ENCODE measurements at places on chromosomes 4 and X.

DNA sequence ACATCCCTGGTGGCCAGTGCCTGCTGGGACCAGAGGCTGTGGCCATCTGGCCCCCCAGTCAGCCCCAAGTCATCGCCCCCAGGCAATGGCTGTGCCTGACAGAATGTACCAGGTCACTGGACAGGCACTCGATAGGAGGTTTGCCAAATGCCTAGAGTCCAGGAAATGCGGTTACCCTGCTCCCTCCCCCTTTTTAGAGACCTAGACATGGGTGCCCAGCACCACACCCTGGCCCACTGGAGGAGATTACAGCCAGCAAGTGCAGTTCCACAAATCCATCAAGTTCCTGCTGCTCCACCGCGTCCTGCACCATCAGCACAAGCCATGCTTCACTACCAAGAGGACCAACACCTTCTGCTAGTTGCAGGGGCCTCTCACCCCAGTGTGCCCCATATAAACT lies 16.2 kb upstream of the ZFX start:
- DNase-seq = no peak

DNA sequence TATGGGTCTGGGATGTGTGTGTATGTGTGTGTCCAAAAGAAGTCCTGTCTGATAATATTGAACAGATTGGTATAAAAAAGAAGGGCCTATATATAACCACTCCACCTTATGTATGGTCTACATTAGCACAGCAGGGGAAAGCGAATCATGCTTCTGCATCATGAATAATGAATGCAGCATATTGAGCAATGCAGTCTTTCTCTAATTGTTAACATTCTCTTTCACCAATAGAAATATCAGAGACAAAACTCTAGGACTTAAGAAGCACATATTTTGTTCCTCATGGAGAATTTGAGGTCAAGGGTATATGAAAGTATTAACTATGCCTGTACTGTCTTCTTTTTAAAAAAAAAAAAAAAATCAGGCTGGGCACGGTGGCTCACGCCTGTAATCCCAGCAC lies 264.3 kb upstream of the NOCT start:
- DNase-seq = no peak

DNA sequence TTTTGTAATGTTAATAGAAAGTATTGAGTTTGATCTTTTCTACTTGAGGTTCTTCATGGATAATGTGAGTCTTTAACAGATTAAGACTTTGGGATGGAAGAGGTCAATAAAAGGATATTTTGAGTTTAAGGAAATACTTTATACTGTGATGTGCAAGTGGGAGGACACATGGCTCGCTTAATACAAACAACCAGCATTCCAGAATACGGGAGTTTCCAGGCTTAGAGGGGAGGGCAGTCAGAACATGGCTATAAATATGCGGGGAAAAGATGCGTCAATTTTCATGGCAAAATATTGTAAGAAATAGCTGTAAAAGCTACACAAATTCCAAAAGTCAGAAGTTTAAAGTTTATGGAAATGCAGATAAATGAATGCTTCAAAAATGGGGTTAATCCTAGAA lies 192.3 kb downstream of the AASDH start:
- DNase-seq = no peak

- no peak for DNase-seq
These were observed 28.8 kb upstream of the SETD7 start for GRCh38 chr4:139584784-139585183.

DNA sequence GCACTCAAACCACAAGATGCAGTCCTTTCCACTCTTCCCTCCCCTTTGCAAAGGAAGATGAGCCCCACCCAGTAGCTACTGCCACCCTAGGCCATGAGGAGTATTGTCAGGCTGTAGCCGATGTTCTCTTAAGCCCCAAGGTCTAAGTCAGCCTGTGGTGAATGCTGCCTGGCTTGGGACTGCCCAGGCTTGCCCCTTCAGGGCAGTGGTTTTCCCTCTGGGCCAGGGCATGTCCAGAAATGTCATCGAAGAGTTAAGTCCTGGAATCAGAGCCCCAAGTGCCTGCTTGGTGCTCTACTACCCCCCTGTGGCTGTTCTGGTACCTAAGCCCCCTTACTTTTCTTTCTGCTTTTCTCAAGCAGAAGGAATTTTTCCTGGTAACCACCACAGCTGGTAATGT lies 11.8 kb upstream of the PGK1 start:
- DNase-seq = no peak

GRCh38 chr4:8130346-8131066 lies 28.1 kb downstream of the ABLIM2 start:
- DNase-seq = no peak

GRCh38 chr4:118957722-118958445 lies 69.2 kb downstream of the SYNPO2 start:
- DNase-seq = no peak

DNA sequence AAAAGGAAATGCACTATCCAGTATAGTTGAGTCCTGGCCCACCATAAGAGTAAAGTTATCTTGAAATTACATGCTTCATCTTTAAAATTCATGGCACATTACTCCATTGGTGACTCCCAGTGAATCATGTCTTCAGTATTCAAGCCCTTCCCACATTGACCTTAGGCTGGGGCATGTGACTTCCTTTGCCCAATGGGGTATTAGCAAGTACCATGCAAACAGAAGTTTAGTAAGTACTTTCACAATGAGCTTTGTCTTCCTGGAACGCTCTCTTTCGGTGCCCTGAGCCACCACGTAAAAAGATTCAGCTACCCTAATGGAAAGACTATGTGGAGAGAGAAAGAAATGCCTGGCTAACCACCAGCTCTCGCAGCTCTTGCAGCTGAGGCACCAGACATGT lies 235.4 kb downstream of the HNRNPD start:
- no peak for DNase-seq

- DNase-seq = no peak
These were observed 268.9 kb downstream of the ASMT start for GRCh38 chrX:1883772-1884171.

DNA sequence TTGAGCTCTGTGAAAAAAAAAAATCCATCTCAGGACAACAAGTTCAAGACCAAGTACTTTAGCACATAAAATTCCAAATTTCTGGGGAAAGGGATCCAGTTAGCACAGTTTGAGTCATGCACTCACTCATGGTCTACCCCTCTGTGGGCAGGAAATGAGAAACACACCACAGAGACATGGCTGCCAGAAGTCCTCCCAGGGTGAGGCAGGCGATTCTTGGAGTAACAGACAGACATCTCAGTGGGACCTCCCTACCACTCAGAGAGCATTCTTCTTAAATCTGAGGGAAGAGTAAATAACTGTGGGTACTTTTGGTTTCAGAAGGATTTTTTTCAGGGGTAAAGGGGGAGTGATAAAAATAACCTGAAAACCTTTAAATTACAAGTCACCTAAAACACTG lies 14.1 kb downstream of the CXCL1 start:
- no peak for DNase-seq

- no peak for DNase-seq
These were observed 28.9 kb upstream of the WDFY3 start for GRCh38 chr4:84995386-84995785.

DNA sequence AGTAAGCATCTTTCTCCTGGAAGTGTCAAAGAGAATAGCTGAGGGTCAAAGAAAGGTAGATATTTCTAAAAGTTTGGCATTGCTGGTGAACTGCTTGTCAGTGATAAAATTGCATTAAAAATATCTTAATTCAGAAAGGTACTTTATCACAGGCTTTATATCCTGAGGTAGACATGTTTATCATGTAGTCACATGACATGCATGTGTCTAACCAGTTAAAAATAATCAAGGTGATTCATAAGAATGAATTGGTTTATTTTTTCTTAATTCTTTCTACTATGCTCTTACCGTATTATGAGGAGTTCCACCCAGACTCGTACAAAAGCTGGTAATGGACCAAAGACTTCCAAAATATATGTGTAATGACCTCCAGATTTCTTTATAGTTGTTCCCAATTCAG lies 6.1 kb downstream of the SLC7A11 start:
- DNase-seq = no peak

DNA sequence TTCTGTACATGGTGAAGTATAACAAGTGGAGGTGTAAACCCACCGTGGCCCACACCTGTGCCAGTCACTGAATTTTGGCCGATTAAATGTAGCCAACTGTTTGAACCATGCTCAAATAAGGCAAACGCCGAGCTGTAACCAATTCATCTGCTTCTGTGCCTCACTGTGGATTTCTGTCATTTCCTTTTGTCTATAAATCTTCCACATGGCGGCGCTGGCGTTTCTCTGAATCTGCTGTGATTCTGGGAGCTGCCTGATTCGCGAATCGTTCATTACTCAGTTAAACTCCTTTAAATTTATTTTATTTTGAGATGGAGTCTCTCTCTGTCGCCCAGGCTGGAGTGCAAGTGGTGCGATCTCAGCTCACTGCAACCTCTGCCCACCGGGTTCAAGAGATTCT lies 19.2 kb downstream of the SUPT20HL2 start:
- DNase-seq = no peak

DNA sequence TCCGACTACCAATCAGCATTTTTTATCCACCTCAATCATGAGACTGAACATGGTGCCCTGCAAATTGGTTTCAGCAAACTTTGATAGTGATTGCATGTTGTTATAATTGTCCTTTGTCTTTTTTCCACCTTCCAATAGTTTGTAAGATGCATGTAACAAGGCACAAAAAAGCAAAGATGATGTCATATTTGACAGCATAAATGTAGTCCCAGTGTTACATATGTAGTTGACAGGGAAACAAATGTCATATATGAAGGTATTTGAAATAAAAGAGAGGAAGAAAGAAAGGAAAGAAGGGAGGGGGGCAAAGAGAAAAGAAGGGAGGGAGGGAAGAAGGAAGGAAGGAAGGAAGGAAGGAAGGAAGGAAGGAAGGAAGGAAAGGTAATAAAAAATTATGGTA lies 441.7 kb upstream of the CPEB2 start:
- no peak for DNase-seq

DNA sequence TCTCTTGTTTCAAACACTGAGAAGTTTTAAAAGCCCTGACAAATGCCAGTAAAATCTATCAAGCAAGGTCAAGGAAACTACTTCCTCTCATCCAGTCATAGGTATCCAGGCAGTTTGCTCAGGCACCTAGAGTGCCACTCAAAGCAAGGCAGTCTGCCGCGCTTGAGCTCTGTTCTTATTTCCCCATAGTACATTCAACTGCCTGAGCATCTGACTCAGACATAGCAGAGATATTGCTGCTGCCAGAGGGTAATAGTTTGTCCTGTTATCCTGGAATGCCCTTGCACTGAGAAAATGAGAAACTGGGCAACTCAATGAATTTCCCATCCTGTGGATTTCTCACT lies 16.1 kb upstream of the ATP8A1 start:
- DNase-seq = no peak

DNA sequence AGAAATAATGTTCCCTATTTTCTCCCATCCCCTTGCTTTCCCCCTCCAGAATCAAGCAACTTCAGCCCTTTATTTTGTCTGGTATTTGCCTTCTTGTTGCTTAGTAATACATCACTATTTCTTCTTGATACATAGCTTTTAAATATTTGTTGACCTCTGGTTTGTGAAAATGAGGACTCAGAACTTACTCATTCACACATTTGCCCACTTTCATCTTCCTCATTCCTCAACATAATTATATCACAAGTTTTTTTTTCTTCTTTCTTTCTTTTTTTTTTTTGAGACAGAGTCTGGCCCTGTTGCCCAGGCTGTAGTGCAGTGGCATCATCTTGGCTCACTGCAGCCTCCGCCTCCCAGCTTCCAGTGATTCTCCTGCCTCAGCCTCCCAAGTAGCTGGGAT lies 28.9 kb upstream of the NDUFC1 start:
- no peak for DNase-seq

All from stimulated activated CD8-positive, alpha-beta memory T cell treated with anti-CD3 and anti-CD28 coated beads, Interleukin-15, amount 100 ng/mL, for 4 hours (primary cell).